Stimulated activated CD8-positive, alpha-beta memory T cell treated with anti-CD3 and anti-CD28 coated beads, Interleukin-15, amount 100 ng/mL, for 1 hour (primary cell): ENCODE measurements at places on chromosomes 1 and 21.
A peak's percentile ranks its signal among the peaks of the same experiment; 100 is the strongest.

GRCh38 chr1:32447469-32448185, 17.2 kb upstream of the ZBTB8B start:
- no peak for DNase-seq

DNA sequence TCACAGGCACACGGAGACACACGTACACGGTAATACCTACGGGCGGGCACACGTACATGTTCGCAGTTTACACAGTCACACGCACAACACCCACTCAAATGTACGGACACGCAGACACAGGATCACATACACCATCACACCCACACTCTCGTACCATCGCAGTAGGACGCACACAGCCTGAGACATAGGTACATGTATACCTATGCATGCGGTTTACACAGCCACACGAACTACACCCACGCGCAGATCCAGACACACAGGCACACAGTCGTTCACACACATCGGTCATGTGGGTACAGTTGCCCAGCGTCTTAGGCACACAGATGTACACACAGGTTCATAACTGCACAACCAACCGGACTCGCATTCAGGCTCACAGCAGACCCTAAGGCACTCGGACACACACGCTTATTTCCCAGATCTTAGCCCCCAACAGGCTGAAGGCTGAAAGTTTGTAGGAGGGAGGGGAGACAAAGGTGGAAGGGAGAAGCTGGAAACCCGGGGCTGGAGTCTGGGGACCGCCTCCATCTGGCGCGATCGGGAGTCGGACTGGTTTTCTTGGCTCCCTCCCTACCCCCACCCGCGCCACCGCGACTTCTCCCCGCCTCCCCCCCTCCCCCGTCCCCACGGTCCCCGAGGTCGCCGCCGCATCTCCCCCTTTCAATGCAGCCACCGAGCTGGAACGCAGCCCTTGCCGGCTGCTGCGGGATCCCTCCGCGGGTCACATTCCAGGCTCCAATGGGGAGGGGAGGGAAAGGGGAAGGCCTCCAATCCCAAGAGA, 51.9 kb upstream of the SYNC start:
- DNase-seq, result no peak

DNA sequence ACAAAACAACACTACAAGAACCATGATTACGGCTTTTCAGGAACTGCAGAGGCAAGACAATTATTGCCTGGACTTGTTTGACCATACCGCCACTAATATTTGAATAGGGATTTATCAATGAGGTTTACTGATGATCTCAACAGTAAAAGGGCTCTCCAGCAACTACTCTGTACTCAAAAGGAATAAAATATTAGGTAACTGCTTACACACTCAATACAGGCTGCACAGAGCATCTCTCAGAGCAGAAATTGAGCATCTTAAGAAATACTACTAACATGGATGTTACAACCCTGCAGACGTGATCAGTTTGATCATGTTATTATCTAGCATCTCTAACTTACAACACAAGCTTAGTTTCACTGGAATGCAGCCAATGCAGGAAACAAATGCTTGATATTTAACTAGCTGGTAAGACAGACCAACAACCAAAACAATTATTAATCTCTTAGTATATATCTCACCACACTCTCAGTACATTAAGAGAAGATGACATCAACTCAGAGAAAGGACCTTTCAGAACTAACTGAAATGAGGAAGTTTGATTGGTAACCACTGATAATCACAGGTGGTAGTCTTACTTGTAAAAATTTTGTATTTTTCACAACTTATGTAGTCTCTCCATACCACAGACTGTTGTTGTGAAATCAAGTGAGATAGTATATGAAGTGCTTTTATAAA, 52.2 kb downstream of the PUM1 start:
- DNase-seq, result no peak

- DNase-seq, result no peak
These were observed 157.2 kb downstream of the KAZN start for GRCh38 chr1:14755518-14756252.

DNA sequence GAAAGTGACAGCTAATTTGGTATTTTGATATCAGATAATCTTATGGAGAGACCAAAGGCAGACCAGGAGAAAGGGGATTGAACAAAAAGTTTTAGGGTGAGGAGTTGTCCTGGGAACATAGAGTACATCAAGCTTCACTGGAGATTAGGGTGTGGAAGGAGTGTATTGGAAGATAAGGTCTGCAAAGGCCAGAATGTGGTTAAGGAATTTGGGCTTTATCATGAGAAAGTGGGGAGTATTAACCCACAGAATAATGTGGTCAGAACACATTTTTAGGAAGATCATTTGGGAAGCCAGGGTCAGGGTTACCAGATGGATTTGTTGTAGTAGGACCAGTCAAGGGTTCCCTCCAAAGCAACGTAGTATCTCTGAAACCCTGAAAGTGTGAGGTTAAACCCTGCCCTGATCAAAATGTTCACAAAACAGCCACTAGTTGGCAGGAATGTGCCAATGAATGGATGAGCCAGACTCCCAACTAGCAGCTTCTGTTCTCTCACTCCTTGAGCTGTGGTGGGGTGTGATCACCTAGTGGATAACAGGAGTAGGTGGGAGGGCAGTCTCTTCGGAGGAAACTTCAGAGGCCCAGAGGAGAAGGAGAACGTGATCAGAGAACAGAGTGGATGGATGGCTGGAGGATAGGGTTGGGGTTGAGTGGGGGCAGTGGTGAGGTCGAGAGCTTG, 35.8 kb downstream of the SLC2A1 start:
- peak; percentile 32 for DNase-seq

DNA sequence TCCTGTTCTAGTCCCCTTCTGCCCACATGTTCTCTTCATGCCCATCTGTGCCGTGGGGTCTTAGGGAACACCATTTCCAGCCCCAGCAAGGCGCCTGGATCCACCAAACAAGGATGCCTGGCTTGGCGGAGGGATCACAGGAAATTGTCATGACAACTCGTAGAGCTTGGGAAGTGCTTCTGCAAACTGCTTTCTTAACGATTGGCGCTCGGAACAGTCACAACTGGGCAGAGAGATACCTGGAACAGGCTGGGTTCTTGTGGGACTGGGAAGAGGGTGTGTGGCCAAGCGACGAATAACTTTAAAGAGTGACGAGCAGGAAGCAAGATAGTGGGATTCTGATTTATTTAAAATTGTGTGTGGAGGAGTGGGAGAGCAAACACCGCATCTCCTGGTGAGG, 329.8 kb downstream of the RPS6KC1 start:
- no peak for DNase-seq

DNA sequence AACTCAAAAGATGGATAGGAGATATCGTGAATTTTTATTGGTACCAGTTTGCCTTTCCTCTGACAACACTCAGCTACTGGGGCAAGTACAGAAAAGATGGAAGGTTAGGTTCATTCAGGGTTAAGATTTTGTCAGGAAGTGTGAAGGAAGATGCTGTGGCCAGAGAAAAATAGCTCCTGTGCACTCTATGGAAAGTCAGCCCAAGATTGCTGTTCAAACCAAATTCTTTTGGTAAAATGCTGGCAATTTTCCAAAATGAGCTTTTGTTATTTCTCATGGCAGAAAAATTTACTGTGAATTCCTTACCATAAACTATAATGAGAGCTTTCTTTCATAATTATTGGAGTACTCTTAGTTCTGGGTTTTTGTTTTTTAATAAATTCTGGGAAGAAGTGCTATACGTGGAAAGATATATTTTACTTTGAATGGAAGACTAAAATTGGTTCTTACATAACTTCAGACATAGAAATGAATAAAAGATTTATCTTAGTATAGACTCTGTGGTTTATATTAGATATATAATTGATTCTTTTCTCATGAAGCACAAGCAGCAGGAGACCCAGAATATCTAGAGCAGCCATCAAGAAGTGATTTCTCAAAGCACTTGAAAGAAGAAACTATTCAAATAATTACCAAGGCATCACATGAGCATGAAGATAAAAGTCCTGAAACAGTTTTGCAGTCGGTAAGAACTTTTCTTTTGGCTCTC, 112.2 kb downstream of the USP25 start:
- no peak for DNase-seq

DNA sequence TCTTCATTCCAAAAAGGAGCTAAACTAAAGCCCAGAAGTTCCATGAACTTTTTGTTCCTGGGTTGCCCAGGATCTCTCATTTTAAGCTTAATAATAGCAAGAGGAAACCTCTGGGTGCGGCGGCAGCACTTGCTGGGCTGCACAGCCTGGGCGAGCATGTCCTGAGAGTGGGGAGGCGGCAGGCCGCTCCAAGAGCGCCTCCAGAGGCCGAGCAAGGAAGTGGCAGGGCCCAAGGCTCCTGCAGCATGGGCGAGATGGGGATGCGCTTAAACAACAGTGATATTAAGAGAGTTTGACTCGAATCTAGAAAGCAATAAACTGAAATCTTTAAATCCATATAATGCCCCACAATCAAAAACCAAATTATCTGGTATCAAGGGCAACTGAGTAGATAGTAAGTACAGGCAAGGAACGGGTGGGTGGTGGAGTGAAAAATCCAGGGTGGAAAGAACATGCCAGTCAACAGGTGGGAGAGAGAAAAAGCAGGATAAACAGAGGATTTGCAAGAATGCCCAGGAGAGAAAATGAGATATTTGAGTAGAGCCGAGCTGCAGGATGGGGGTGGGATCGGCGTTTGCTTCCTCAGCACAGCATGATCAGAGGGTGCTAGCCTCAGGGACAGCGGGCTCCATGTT, 14.1 kb upstream of the TNR start:
- no peak for DNase-seq

- DNase-seq, result no peak
These were observed 347.2 kb upstream of the ADAMTS5 start for GRCh38 chr21:27314131-27314530.

DNA sequence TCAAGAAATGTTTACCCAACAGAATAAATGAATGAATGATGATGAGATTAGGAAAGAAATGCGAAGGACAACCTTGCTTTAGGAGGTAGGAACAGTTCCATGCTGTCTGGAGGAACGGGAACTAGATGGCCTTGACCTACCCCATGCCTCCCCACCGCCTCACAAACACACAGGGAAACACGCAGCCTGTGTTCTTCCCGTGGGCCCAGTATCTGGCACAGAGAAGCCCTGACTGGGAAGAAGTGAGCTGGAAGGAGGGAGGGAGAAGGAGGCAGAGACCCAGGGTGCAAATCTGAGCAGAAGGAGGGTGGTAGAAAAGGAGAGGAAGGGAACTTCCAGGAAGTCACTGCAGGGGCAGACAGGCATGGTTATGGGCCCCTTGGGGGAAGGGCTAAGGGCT, 3.5 kb upstream of the ADORA1 start:
- DNase-seq, result no peak

DNA sequence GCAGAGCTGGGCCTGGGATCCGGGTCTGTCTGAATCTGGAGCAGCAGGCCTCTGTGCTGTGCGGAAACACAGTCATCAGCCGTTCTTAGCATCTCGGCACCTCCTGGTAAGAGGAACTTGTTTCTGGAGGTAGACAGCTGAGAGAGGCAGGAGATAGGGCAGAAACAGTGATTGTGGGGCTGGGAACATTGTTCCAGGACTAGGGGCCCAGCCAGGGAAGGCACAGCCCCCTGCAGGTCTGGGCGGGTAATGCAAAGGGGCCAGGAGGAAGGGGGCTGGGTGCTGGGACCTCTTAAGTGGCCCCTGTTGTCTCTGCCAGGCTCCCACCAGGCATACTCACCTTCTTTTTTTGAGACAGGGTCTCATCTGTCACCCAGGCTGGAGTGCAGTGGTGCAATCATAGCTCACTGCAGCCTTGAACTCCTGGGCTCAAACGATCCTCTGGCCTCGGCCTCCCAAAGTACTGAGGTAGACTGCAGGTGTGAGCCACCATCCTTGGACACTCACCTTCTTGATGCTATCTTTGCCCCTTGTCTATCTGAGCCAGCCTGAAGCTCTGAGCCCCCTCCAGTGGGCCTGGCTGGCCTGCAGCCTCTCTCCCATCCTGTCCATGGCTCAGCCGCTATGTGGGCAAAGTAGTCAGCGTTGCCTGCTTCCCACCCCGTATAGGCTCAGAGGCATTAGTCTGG, 134.3 kb upstream of the ZBTB40 start:
- DNase-seq, result no peak

GRCh38 chr1:36253161-36253862, 29.1 kb downstream of the THRAP3 start:
- no peak for DNase-seq

- no peak for DNase-seq
These were observed 56.8 kb downstream of the ESRRG start for GRCh38 chr1:216666441-216666840.
